Mammary epithelial cell (primary cell): ENCODE measurements at places on chromosomes 13 and 19.

- peak; percentile 20 for DNase-seq
Measured at GRCh38 chr13:74978591-74978990, 503.4 kb downstream of the TBC1D4 start.

DNA sequence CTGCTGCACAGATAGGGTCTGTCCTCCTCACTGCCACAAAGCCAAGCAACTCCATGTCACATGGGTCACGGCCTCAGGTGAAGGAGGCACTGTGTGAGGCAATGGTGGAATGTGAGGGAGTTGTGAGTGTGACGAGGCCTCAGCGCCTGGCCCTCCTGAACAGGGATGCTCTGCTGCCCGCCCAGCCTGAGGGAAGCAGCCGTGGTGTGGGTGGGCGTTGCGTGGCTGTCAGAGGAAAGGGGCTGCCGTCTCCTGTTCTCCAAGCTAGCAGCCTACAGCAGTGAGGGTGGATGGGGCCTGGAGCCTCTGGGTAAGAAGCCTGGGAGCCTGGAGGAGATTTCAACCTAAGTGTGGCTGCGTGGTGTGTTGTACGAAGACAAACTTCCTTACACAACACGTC is 125.0 kb downstream of the COL4A1 start:
- DNase-seq = no peak

GRCh38 chr19:53936029-53936428 is 26.7 kb upstream of the CACNG8 start:
- no peak for DNase-seq

- DNase-seq = no peak
Measured at GRCh38 chr13:63190742-63191141, 1775.1 kb upstream of the PCDH20 start.

GRCh38 chr19:29323021-29323430 is 110.1 kb upstream of the UQCRFS1 start:
- DNase-seq = no peak

GRCh38 chr19:33465834-33466233 is 55.8 kb downstream of the PEPD start:
- DNase-seq = no peak

DNA sequence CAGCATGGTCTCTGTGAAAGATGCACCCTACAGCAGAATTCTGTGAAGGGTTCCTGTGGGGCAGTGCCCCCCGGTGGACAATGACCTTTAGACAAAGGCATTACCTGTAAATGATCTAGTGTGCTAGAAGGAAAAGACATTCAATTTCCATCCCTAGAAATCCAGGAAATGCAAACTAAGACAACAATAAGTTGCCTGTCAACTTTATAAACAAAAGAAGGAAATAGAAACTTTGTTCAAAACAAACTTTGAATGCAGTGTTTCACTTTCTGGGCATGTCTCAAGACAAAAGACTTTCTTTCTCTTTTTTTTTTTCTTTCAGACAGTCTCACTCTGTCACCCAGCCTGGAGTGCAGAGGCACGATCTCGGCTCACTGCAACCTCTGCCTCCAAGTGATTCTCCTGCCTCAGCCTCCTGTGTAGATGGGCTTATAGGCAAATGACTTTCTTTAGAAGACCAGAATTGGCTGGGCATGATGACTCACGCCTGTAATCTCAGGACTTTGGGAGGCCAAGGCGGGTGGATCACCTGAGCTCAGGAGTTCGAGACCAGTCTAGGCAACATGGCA is 15.5 kb downstream of the TEX101 start:
- DNase-seq = no peak

DNA sequence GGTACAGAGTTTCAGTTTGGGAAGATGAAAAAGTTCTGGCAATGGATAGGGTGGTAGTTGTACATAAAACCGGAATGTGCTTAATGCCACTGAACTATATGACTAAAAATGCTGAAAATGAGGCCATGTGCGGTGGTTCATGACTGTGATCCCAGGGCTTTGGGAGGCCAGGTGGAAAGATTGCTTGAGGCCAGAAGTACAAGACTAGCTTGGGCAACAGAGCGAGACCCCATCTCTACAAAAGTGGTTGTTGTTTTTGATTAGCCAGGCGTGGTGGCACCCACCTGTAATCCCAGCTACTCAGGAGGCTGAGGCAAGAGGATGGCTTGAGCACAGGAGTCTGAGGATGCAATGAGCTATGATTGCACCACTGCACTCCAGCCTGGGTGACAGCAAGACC is 12.8 kb downstream of the SMAD9 start:
- no peak for DNase-seq

DNA sequence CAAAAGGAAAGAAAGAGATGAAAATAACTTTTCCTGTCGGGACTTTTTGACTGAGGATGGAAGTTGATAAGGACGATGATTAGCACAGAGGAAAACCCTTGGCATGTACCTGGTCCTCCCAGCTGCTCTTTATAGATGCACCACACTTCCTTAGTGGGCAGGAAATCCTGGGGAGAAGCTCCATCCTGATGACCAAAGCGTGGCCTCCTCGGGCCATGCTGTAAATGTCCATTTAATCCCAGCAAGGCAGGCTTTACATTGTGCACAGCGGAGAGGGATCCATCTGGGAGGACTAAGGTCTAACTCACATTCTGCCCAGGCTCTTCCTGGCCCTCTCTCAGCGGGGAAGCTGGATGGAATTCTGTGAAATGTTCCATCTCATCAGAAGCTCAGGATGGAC is 113.5 kb downstream of the COL4A2 start:
- no peak for DNase-seq

DNA sequence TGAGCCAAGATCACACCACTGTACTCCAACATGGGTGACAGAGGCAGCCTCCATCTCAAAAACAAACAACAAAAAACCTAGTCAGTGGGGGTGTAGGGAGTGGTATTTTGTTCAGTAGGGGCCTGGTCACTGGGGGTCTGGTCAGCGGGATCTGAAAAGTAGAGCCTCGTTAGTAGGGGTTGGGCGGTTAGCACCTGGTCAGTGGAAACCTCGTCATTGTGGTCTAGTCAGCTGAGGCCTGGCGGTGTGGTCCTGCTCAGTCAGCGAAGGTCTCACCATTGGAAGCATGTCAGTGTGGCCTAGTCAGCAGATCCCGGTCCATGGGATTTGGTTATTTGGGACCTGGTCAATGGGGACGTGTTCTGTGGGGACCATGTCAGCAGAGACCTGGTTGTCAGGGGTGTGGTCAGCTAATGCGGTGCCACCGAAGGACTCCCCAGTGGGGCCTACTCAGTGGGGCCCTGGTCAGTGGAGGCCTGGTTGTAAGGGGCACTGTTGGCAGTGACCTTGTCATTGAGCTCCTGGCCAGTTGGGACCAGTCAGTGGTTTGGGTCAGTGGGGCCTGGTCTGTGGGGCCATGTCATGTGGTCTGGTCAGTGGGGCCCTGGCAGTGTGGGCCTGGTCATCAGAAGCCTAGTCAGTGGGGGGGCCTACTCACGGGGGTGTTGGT is 63.0 kb upstream of the TPM4 start:
- no peak for DNase-seq

DNA sequence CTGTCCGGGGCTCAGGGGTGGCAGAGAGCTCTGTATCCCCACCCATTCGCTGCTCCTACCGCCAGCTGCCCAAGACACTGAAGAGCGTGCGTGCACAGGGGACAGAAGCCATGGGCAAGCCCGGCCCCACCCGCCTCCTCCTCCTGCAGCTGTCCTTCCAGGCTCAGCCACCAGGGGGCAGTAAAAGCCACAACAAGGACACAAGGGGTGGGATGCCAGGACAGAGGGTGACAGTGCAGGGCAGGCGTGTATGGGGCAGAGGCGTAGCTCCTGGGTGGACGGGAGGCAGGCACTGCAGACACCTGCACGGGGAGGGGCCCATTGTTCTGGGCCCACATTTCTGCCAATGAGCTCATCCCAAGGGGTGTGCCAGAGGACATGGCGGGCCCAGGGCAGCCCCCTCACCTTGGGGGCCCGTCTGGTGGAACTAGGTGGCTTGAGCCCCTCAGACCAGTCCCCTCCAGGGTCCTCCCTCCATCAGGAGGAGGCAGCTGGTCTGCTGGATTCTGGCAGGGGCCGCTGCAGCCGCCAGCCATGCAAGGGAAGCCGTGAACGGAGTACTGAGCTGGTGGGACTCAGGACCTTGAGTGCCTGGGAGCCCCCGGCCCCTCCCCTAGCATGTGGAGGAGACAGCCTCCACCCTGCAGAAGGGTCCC is 61.2 kb downstream of the MLLT1 start:
- peak; percentile 58 for DNase-seq

DNA sequence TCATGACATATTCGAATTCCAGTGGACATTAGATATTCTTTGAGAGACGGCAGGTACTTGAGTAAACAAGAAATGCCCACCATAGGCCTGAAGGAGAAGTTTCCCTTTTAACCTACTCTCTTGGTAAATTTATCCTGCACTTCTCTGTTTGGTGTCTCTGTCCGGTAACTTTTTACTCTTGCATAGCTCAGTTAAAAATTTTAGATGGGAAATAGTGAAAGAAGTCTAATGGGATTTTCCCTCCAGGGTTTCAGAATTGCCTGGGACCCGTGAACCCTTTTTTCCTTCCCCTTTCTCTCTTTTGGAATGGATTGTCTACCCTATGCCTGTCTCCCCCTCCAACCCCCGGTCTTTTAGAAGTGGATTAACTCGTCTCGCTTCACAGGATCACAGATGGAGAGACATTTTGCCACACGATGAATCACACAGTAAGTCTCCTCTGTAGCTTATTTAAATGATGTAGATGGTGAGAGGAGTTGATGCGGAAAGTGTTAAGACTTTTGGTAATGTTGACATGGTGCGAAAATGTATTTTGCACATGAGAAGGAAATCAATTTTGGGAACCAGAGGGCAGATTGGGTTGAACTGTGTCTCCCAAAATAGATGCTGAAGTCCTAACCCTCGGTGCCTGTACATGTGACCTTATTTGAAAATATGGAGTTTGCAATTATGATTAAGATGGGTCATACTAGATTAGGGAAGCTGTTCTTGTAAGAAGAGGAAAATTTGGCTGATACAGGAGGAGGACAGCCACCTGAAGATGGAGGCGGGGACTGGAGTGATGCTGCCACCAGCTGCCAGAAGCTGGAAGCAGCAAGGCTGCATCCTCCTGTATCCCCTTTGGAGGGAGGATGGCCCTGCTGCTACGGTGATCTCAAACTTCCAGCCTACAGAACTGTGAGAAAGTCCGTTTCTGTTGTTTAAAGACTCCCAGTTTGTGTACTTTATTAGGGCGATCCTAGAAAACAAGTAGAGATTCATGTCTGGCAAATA is 711 bp upstream of the MIPEP start:
- DNase-seq = no peak

DNA sequence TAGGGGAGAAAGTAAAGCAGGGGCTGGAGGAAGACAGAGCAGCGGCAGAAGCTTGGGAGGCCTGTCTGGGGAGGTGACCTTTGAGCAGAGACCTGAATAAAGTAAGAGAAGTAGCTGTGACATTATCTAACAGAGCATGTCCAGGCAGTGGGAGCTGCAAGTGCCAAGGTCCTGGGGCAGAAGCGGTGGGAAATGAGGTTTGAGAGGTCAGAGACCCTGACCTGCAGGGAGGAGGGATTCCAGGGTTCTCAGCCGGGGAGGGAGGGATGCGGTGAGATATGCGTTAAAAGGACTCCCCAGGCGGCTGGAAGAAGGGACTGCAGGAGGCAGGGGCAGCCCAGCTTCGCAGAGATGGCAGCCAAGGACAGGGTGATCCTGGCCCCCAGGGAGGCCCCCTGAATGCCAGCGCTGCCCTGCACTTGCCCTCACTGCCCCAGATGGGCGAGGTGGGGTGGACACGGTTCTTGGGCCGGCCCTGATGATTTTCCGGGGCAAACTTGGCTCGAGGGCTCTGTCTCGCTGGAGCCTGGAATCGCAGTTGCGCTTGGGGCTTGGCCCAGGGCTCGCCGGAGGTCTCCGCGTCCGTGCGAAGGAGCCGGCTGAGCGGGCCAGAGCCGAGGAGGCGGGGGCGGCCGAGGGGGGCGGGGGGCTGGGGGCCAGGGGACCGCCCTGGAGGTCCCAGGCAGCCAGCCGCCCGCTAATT is 3.2 kb downstream of the CRLF1 start:
- DNase-seq = no peak

DNA sequence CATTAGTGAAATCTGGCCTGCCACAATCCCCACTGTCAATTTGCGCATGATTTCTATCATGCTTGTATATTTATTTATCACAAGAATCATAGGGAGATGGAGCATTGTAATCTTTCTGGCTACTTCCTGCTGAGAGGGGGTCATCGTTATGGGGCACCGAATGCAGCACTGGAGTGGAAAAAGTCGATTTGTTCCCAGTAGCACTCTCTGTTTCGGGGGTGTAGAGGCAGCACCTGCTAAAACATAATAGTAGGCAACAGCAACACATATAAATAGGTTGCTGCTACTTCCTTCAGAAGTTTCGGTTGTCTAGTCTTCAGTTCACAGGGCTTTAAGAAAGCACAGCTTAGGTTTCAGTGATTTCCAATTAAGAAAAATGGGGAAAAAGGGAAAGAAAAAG is 23.4 kb upstream of the CEACAM21 start:
- no peak for DNase-seq

GRCh38 chr13:112977091-112977490 is 8.1 kb downstream of the MCF2L start:
- no peak for DNase-seq

DNA sequence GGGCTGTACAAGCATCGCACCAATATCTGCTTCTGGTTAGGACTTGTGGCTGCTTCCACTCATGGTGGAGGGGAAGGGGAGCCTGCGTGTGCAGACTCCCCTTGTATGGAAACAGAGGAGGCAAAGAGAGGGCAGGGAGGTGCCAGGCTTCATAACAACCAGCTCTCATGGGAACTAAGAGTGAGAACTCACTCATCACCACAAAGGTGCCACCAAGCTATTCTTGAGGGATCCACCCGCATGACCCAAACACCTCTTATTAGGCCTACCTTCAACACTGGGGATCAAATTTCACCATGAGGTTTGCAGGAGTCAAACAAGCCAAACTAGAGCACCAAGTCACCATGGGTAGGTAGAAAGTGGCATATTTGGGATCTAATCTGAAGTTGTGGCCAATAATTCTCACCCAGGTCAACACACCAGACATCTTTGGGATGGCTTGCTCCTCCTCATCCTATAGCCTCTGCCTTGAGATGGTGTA is 46.4 kb downstream of the RUBCNL start:
- no peak for DNase-seq

DNA sequence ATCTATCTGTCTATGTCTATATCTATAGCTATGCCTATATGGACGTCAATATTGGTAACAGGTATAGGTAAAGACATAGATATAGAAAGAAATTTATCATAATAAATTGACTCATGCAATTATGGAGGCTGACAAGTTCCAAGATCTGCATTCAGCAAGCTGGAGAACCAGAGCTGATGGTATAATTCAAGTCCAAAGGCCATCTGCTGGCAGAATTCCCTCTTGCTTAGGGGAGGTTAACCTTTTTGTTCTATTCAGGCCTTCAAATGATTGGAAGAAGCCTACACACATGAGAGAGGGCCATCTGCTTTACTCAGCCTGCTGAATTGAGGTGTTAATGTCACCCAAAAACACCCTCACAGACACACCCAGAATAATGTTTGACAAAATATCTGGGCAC is 10.8 kb downstream of the RASL11A start:
- DNase-seq = no peak
